Stimulated activated CD4-positive, alpha-beta T cell treated with anti-CD3 and anti-CD28 coated beads, Interleukin-15, amount 100 ng/mL, for 1 hour (primary cell): ENCODE measurements at places on chromosomes 5 and 9.

DNA sequence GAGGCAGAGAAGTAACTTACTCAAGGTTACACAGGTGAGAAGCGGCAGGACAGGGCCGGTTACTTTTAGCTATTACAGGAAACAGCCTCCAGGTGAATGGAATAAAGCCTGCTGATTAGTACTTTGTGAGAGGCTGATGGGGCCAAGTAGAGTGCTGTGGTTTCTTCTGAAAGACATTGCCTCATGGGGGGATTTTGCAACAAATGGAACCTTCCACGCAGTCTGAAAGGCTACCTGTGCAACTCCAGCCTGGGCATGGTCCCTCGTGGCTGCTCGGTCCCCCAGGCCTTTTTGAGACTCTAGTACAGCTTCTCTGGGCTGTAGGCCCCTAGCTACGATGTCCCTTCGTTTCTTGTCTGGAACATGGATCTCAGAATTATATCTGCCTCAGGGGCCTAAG lies 2.0 kb downstream of the TMEM268 start:
- DNase-seq: no peak

DNA sequence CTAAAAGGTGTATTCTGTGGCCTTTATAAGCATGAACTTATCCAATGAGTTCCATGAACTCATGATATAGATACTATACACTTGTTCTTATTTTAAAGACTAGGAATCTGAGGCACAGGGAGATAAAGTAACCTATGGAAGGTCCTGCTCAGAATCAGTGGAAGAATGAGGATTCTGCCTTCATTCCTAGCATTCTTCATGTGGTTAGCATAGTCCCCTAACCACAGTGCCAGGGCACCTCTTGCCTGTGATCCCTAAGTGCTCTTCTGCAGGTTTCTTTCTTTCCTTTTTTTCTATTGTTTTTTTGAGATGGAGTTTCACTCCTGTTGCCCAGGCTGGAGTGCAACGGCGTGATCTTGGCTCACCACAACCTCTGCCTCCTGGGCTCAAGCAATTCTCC lies 174.1 kb downstream of the C9orf152 start:
- DNase-seq: no peak

- no peak for DNase-seq
Measured at GRCh38 chr5:52854949-52855348, 67.2 kb downstream of the ITGA1 start.

DNA sequence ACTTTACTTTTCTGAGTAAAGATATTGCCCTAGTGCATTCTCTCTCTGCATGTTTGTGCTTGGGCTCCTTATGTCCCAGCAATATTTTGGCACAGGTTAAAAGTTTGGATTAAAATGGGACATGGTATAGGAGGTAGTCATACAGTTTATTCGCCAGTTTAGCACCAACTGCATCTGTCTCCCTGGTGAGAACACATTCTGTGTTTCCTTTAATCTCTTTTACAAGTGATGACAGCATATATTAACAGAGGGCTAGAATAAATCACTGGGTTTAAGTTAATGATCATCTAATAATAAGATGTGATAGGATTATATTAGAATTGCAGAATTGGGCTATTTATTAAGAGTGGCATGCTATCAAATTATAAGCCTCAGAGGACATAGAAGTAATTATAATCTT lies 550.1 kb downstream of the LRRC70 start:
- no peak for DNase-seq

DNA sequence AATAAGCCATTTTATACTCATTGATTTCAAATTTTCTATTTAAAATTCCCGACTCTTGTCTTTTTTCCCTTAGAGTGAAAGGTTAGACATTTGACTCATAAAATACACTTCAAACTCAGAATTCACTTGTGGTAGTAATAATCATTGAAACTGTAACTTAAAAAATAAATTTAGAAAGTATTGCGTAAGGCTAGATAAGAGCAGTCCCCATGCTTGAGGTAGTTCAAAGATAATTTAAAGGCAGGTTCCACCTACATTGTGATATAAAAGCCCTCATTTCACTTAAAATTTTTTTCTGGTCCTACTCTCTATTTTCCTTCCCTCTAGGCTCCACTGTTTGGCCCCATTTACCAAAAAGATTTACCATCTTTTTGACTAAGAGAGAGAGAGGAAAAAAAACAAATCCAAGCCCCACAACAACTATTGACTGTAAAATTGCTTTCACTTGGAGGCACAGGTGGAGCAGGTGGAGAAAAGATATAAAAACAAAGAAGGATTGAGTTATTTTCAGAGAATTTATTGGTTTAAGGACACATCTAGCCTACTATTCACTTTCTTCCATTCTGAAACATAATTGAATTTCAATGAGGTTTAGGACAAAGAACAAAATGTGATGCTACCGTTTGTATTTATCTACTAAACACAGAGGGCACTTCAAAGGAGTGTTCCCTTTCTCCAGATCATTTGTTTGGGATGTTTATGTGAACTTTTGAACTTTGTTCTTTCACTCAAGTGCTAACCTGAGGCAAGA lies 61.0 kb downstream of the FBXO4 start:
- no peak for DNase-seq

- no peak for DNase-seq
Measured at GRCh38 chr5:127834094-127834531, 130.9 kb downstream of the CCDC192 start.

DNA sequence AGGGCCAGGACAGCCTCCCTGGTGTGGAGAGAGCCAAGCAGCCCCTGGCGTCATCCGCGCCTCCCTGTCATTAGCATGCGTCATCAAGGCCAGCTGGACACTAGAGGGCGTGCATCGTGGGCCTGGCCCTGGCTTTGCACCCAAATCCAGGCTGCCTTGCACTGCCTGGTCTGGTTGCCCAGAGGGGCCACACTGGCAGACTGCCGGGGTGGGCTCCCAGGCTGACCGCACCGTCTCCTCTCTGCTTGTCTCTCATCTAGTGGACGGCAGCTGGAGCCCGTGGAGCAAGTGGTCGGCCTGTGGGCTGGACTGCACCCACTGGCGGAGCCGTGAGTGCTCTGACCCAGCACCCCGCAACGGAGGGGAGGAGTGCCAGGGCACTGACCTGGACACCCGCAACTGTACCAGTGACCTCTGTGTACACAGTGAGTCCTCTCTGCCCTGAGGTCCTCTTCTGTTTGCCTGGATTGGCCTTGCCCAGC lies 29.0 kb downstream of the HK3 start:
- no peak for DNase-seq

- DNase-seq: no peak
Measured at GRCh38 chr9:115395511-115396021, 277.6 kb upstream of the TNC start.

- no peak for DNase-seq
Measured at GRCh38 chr9:120876842-120877240, at the start of gene PHF19. PHF19 (minus strand) TSS chr9:120877188; CDS start chr9:120874741, 2,447 bp downstream.

GRCh38 chr9:459491-460444 lies 245.1 kb downstream of the DOCK8 start:
- DNase-seq: no peak

DNA sequence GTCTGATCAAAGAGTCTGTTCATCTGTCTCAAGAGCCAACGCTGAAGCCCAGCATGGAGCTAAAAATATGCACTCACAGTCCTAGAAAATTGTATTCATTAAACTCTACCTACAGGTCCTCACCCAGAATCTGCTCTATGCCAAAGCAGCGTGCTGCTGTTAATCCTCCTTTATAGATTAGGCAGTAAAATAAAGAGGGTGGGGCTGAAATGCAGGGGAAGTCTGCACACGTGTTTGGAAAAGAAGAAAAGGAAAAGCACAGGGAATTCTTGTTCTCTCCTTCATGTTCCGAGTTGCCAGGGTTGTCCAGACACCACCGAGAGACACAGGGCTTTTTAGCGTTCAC lies 121.4 kb upstream of the TMEM161B start:
- DNase-seq: no peak

GRCh38 chr5:131589510-131590348 lies 45.3 kb downstream of the RAPGEF6 start:
- no peak for DNase-seq

DNA sequence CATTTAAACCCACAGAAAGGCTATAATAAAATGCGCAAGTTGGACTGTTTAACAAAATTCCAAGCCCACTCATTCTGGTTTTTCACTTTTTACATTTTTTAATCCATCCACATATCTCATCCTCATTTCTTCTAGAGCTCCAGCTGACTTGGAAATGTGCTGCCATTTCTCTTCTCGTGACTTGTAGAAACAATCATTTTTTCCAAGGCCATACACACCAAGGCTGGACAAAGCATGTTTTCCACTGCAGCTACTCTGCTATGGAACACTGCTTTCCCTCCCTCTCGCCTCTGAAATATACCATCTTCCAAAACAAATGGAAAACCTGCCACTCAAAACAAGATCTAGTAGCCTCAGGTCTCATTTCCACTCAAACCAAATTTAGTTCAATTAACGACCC lies 141.1 kb downstream of the ESM1 start:
- no peak for DNase-seq

- DNase-seq: no peak
Measured at GRCh38 chr9:118883411-118883810, 485.8 kb downstream of the BRINP1 start.

- no peak for DNase-seq
Measured at GRCh38 chr5:9516591-9516990, 29.3 kb downstream of the SEMA5A start.

DNA sequence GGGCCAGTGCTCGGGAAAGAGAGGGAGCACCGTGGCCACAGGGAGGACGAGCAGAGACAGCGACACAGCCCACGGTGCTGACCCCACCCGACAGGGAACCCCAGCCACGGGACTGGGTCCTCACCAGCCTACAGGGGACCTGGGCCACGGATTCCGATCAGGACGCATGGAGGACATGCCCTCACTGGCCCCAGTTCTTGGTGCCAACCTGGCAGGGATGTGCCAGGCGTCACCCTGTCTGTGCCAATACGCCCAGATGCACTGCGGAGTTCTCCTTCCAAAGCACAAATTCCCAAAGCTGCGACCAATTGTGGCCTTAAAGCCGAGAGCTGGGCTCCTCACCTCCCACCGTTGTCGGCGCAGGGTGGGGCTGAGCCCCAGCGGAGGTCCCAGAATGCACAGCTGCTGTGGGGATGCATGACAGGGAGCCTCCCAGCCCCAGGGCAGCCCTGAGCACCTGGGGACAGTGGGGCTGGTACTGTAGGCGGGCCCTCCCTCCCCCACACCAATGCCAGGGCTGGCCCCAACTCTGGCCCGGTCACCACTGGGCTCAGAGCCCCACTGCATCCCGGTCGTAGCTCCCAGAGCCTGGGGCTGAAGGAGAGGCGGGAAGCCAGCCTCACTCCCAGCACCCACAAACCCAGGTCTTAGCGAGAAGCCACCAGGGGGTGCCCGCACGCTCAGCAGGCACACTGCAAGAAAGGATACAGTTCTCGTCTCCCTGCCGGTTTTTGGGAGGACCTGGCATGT lies 44.2 kb downstream of the NKD2 start:
- DNase-seq: no peak

GRCh38 chr5:166058660-166059059 lies 2232.8 kb upstream of the WWC1 start:
- no peak for DNase-seq

DNA sequence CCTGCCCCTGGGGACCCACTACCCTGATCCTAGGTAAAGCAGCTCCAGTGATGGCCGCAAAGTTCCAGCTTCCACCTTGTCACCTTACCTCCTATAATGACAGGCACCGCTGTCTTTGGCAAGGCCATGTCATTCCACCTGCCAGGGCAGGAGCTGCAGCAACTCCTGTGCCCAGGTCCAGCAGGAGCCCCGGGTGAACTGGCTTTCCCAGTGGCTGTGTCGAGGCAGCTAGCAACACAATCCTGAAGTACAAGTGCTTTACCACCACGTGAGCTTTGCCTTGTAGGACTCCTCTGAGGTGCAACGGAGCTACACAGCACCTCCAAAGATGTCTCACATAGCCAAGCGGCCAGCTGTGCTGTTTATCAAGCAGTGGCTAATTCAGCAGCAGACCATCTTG lies 20.7 kb upstream of the MGAT1 start:
- DNase-seq: no peak

DNA sequence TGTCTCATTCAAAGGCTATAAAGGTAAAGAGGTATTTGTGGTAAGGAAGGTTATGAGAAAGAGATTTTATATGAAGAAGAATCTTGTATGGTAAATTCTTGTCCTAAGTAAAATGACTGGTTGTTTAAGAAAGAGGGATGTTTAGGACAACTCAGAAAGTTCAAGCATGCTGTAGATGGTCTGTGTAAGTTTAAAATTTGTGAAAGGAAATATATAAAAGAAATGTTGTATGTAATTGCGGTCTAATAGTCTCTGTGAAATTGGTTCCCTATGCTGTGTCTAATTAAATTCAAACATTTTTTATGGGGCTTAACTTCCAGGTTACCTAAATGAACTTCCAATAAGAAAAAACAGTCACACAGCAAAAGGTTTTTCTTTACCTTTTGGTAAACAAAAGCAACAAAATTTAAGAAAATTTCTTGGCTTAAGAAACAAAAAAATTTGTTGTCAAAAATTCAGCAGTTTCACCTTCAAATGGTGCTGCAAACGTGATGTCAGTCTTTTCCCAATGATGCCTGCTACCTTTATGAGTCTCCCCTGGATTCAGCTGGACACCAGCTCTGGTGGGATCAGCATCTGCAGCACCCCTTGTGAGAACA lies 83.0 kb upstream of the FCN1 start:
- DNase-seq: no peak

- DNase-seq: no peak
Measured at GRCh38 chr9:137613738-137614523, 4.9 kb upstream of the EHMT1 start.

- no peak for DNase-seq
Measured at GRCh38 chr9:18741945-18742344, 268.0 kb downstream of the ADAMTSL1 start.

DNA sequence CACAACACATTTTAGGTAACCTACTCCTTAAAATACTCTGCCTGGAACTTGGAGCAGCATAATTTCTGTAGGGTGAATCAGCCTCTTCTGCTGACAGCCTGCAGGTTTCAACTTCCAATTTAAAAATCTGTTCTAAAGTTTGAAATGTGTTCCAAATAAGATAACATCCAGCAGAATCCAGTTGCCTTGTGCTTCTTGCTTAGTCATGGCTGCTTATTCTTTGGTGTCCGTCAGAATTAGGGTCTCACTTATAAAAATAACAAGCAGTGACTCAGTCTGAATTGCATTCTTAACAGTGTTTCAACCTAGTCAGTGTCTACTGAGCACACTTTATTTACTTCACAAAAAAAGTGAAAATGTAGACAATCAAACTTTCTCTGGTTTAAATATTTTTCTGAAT lies 3.7 kb downstream of the CDH6 start:
- no peak for DNase-seq
